Posterior cingulate gyrus (tissue), 11 donors: ENCODE measurements at places on chromosomes 2 and 18.
A peak's percentile ranks its signal among the peaks of the same experiment; 100 is the strongest.

GRCh38 chr2:151361674-151362370, 4.4 kb downstream of the TNFAIP6 start:
- DNase-seq = no peak

DNA sequence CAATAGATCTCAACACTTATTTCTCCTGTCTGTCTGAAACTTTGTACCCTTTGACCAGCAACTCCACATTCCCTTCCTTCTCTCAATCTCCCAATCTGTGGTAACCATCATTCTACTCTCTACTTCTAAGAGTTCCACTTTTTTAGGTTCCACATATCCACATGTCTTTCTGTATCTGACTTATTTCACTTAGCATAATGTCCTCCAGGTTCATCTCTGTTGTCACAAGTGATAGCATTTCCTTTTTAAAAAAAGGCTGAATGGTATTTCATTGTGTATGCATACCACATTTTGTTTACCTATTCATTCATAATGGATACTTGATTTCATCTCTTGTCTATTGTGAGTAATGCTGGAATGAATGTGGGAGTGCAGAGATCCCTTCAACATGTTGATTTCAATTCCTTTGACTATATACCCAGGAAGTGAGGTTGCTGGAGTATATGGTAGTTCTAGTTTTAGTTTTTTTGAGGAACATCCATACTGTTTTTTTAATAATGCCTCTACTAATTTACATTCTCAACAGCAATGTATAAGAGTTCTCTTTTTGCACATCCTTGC, 18.8 kb upstream of the MMADHC start:
- no peak for DNase-seq

DNA sequence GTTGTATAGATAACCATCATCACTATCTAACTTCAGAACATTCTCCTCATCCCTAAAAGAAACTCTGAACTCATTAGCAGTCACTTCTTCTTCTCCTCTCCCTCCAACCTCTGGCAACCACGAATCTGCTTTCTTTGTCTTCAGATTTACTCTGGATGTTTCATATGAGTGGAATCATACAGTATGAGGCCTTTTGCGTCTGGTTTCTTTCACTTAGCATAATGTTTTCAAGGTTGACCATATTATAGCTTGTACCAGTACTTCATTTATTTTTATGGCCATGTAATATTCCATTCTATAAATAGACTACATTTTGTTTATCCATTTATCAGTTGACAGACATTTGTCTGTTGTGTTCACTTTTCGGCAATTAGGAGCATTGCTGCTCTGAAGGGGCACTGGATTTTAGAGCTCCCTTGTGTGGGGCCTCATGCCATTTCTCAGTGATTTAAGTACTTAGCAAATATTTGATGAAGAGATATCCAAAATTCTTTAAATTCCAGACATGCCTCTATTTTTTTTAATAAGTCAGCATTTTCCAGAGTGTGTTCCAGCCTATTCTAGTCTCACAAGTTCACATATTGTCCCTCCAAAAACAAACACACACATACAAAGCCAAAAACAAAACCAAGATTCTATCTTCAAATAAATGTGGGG, 22.5 kb upstream of the MAP3K20 start:
- no peak for DNase-seq

GRCh38 chr2:173448938-173449471, 94.3 kb downstream of the CDCA7 start:
- DNase-seq = no peak

- no peak for DNase-seq
Measured at GRCh38 chr2:206974551-206974950, 35.2 kb downstream of the CPO start.

DNA sequence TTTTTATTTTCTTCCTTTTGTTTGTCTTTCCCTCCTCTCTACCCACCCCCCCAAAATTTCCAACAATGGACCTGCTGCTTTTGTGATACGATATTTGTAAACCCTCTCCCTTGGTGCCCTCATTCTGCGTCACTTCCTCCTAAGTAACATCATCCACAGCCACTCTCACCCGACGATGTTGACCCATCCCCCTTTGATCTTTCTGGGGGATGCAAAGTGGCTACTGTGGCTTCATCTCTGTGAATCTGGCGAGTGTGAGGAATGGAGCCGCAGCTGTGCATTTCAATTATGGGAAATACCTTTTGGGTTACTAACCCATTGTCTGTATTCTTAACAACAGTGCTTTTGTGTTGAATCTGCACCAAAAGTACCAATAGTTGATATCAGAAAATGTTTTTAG, 19.4 kb downstream of the ANTXR1 start:
- DNase-seq = no peak

DNA sequence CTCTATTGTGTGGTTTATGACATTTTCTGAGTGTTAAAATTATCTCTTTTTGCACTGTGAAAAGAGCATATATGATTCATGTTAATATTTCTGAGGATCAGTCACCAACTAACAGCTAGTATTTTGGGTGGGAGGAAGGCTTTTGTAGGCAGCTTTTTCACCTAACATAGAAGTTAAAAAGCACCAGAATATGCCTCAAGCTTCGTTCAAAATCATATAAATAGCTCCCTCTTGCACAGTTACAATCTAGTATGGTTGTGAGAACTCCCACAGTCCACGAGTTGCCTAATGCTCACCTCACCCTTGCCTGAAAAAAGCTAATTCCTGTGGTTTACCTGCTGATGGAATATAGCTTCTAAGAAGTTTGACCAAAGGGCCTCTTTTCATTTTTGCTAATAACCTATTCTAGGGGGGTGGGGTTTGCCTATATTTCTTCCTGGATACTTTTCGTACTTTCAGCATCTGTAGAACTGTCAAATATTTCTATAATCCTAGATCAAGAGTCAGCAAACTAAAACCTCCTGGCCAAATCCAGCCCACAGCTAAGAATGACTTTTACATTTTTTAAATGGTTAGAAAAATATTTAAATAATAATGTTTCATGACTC, 167.1 kb upstream of the FOSL2 start:
- DNase-seq = no peak

DNA sequence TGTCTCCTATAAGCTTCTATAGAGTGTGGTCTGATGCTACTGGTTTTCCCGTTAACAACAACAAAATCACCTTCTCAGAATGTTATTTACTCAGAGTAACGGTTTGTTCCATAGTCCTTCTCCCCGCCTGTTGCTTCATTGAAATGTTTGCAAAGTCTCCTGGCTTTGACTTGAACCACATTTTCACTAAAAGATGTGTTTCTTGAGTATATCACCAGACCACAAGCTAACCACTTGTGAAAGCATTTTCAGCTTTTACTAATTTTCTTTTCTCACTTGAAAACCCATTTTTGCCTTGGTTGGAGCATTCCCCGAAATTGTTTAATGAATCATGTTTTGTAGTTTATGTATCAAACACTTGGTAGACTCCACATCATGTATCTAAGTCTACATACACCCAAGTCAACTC, 121.2 kb downstream of the DPP4 start:
- no peak for DNase-seq

GRCh38 chr18:46677611-46678010, 20.6 kb upstream of the LOXHD1 start:
- no peak for DNase-seq

DNA sequence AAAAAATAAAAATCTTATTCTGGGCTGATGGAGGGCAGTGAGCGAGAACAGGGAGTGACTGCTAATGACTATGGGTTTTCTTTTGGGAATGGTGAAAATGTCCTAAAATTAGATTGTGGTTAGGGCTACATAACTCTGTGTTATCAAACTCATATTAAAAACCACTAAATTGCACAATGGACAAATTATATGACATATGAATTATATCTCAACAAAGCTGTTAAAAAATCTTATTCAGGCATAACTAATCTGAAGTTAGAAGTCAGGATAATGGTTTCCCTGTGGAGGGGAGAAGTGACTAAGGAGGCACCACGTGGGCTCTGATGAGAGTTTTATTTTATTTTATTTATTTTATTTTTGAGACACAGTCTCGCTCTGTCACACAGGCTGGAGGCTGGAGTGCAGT, 32.1 kb upstream of the DPP4 start:
- DNase-seq = no peak

DNA sequence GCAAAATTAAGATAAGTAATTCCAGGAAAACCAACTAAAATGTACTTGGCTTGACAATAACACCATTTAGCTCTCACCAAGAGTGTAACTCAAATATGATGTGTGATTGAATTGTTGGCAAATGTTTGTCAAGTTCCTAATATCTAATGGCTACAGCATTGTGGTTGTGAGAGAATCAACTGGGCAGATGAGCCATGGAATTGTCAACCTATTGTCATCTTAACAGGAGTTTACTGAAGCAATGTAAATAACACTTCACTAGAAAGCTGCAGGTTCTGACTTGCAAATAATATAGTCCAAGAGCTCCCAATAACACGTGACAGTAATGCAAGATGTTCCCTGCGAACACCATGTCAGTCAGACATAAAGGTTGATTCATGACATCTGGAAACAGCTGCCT, 495.2 kb upstream of the MEIS1 start:
- DNase-seq = no peak

DNA sequence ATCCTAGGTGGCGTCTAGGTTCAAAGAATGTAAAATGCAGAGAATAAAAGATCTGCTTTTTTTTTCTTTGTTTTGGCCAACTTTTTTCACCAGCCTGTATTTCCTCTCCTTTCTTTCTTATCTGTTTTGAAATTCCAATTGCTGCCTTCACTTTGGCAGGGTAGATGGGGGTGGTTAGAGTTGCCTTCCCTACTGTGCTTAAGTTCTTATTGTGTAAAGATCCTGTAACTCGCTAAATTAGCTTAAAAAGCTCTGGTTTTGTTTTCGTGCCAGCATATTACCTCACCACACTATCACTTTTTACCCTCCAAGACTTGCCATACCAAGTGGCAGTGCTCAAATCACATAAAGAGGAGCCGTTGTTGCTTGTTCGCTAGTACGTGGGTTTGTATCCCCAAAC, 921.7 kb downstream of the DPP10 start:
- no peak for DNase-seq

GRCh38 chr2:218019411-218020060, 16.7 kb upstream of the TNS1 start:
- no peak for DNase-seq

DNA sequence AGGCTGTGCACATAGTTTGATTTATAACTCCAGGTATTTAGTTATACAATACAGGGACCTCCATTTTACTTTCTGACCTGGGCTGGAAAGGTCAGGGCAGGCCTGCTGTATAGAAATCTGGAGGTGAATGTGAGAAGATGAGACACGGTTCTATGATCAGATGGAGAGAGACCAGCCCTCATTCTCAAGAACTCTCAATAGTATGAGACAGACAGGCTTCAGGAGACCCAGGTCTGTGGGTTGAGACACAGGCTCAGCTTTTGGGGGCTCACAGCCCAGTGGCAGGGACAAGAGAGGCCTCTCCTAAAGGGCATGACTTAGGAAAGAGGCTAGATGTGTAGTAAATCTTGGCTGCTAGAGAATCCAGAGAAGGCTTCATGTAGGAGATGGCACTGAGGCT, 719 bp upstream of the ATP6V1B1 start:
- no peak for DNase-seq

DNA sequence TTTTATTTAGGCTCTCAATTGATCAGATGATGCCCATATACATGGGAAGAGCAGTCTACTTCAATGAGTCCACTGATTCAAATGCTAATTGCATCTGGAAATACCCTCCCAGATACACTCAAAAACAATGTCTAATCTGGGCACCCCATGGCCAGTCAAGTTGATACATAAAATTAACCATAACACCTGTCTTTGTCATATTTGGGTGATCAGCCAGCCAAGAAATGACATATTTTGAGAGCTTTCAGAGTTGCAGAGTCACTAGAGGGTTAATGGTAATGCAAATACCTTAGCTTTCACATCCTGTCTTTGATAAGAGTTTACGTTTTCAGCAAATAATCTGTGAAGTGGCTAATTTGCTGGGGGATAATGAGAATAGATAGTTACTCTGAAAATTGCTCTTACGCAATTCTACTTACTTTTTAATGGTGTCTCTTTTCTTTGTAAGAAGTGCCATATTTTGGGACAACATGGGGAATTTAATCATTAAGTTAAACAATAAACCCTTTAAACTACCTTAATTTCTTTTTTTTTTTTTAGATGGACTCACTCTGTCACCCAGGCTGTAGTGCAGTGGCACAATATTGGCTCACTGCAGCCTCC, 49.1 kb downstream of the CCDC195 start:
- no peak for DNase-seq

DNA sequence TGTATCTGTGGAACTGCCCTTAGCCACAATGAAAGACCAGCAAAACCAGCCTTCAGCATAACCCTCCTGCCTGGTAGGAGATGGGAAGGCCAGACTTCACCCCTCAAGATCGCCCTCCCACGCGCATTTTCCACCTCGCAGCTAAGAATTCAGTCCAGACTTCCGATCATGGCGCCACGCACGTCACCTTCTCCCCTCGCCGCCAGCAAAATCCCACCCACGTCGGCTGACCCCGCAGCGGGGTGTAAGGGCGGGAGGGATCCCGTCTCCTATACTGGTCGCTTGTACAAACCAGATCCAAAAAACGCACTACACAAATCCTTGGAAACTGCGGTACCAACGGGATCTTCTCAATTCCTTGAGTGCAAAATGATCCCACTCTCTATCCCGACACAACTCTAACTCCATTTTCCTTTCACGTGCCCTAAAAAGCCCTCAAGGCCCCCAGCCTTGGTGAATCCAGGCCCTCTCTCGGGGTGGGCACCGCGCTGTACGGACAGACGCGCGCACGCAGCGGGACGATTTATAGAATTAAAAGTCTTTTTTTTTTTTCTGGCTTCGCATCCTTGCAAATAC, 1.0 kb upstream of the BMPR2 start:
- DNase-seq = peak; percentile 47

- no peak for DNase-seq
Measured at GRCh38 chr2:216206041-216206703, 97.0 kb downstream of the XRCC5 start.

- no peak for DNase-seq
Measured at GRCh38 chr2:202718614-202719013, 83.8 kb downstream of the FAM117B start.

DNA sequence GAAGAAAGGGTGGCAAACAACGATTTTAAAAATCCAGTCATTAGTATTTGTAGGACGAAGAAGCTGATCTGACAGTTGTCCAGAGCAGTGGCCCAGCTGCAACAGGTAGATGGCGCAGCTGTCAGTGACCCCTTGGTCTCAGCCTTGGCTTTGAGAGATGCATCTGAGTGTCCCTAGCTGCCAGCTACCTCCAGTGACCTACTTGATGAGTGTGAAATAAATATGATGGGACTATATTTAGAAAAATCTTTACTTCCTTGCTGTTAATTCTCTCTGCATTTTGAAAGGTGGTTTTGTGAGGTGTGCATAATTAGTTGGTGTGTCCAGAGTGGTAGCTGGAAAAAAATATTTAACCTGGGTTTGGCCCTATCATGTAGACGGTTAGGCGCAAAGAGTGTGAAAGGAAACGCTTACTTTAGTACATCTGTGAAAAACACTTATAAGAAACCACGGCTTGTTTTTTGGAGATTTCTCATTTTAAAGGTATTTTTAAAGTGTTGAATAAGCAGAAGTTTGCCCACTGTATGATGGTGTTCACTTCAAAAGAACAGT, 963 bp downstream of the INPP1 start:
- DNase-seq = no peak

- peak; percentile 27 for DNase-seq
Measured at GRCh38 chr2:3661149-3661660, 3.2 kb downstream of the ALLC start.

- DNase-seq = no peak
Measured at GRCh38 chr2:119483395-119483753, 40.9 kb downstream of the SCTR start.
